ENCODE measurements at places on chromosomes 3 and 15.
A peak's percentile ranks its signal among the peaks of the same experiment; 100 is the strongest.

GRCh38 chr3:162780313-162780712 lies 1283.7 kb downstream of the OTOL1 start:
- no peak for DNase-seq

DNA sequence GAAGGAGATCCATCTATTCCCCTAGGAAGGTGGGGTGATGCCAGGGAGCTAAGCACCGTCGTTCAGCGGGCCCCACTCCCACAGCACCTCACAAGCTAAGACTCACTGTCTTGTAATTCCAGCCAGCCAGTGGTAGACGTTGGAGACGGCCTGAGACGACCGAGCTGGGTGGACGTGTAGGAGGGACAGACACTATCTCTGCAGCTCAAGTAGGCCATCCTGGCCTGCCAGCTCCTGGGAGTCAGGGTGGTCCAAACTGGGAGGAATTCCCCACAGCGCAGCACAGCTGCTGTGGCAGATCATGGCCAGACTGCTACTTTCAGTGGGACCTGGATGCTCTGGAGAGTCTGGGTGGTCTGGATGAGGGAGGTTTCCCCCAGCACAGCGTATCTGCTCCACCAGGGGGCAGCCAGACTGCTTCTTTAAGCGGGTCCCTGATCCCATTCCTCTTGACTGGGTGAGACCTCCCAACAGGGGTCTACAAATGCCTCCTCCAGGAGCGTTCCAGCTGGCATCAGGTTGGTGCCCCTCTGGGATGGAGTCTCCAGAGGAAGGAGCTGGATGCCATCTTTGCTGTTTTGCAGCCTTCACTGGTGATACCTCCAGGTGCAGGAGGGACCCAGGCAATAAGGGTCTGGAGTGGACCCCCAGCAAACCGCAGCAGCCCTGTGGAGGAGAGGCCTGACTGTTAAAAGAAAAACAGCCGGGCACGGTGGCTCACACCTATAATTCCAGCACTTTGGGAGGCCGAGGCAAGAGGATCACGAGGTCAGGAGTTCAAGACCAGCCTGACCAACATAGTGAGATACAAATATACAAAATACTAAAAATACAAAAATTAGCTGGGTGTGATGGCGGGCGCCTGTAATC lies 27.6 kb downstream of the GNB5 start:
- DNase-seq: peak; percentile 75

- DNase-seq: no peak
These were observed 261.7 kb downstream of the PLOD2 start for GRCh38 chr3:145899241-145899640.

GRCh38 chr3:112143251-112143650 lies 10.2 kb upstream of the GCSAM start:
- no peak for DNase-seq

DNA sequence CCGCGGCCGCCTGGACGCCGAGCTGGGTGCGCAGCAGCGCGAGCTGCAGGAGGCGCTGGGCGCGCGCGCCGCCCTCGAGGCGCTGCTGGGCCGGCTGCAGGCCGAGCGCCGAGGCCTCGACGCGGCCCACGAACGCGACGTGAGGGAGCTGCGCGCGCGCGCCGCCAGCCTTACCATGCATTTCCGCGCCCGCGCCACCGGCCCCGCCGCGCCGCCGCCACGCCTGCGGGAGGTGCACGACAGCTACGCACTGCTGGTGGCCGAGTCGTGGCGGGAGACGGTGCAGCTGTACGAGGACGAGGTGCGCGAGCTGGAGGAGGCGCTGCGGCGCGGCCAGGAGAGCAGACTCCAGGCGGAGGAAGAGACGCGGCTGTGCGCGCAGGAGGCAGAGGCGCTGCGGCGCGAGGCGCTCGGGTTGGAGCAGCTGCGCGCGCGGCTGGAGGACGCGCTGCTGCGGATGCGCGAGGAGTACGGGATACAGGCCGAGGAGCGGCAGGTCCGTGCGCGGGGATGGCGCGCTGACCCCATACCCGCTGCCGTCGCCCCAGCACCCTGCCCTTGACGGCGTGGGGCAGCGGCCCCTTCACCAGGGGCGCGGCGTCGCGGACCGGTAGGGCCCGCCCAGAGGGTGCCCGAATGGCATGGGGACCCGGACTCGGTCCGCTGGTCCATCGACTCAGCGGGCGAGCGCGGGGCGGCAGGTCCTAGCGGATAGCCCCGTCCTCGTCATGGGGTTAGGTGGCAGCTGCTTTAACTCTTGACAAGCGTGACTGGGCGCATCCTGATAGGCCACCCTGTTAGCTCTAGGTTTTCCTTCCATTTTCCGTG lies 848 bp downstream of the SYNM start:
- DNase-seq: peak; percentile 78

DNA sequence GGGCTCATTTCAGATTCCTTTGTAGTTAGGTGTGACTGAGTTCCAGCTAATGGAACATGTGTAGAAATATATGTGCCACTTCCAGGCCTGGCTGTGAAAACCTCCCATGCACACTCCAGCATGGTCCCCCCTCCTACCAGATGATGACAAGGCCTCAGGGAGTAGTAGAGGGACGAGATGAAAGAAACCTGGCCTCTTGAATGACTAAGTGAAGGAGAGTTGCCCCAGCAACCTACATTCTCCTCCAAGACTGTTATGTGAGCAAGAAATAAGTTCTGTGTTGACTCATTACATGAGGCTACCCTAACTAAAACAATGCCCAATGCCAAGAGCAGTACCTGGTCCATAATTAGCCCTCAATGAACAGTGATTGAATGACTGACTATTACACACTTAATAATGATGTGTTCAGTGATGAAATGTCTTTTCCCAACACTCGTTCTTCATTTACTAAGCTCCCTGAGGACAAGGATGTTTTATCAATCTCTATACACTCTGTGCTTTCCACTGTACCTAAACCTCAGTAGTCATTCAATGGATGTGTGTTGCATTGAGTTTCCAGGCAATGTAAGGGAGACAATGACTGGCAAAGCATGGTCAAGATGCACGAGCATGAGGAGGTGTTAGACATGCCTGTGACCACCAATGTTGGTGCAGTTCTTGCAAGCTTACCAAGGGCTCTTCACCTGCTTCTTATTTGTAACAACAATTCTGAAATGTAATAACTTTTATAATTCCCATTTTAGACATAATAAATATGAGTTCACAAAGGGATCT lies 62.0 kb upstream of the BCL6 start:
- no peak for DNase-seq

GRCh38 chr3:192284443-192285072 lies 442.8 kb downstream of the FGF12 start:
- no peak for DNase-seq

DNA sequence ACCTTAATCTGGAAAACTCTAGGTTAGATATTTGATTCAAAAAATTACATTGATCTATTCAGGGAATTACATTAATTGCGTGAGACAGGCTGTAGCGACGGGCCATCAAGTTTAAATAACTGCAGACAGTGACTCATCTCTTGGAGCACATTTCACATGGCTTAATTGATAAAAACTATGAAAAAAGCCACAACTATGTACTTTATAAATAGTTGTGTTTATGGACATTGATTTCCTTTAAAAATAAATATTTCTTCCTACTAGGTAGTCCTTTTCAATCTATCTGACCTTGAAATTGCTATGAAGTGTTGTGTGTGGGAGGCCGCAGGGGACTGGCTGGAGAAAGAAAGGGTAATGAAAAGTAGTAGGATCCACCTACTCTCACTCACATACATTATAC lies 157.8 kb downstream of the IL1RAP start:
- no peak for DNase-seq

DNA sequence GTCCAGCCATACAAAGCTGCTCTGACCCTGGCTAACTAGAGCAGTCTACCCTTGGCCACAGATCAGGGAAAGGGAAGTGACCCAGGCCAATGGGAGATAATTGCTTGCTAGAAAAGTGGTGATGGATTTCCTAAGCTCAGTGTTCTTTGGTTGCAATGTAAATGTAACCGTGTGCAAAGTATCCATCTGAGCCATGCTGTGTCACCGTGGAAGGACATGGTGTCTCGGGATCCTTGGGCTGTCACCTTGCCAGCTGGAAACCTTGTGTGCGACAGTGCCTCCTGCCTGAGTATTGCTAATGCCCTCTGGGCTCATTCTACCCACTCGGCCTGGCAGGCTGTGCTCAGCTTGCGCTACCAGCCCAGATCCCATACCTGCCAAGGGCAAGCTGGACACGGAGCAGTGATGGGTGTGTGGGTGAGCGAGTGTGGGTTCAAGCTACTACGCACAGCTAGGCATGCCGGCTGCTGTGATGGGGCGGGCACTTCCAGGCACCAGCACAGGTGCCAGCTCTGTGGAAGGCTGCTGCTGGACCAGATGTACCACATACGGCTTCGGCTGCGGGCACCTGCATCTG lies 10.7 kb upstream of the SIAH2 start:
- DNase-seq: no peak

- DNase-seq: no peak
These were observed 111.5 kb upstream of the ETV5 start for GRCh38 chr3:186220365-186220764.

- DNase-seq: peak; percentile 47
These were observed 27.9 kb upstream of the SCN10A start for GRCh38 chr3:38843898-38844297.

DNA sequence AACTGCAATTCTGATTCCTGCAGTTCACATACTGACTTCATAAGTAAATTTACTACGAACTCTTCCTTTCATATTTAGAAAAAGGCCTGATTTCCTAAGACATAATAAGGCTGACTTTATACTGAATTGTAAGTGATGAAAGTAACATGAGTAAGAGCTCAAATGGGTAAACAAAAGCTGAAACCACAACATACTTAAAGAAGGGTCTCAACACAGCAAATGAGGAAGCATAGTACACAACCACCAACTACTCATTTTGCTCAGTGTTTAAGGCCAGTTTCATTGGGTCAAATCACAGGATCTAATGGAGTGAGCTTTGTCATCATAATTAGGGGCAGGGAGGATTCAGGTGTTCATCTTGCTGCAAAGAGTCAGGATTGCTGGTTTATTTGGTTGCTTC lies 81.4 kb downstream of the SETD2 start:
- no peak for DNase-seq

- DNase-seq: no peak
These were observed 110.6 kb downstream of the ABI3BP start for GRCh38 chr3:100882571-100882984.

DNA sequence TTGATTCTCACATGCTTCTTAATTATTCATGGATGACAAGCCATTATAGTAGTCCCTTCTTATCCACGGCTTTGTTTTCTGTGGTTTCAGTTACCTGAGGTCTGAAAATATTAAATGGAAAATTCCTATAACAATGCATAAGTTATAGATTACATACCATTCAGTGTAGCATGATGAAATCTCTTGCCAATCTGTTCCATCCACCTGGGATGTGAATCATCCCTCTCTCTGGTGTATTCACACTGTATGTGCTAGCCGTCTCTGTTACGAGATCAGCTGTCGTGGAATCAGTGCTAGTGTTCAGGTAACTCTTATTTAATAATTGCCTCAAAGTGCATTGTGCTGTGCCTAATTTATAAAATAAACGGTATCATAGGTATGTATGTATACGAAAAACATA lies 5.2 kb downstream of the WDR5B start:
- no peak for DNase-seq

GRCh38 chr3:70832089-70832833 lies 519.8 kb upstream of the MDFIC2 start:
- no peak for DNase-seq

DNA sequence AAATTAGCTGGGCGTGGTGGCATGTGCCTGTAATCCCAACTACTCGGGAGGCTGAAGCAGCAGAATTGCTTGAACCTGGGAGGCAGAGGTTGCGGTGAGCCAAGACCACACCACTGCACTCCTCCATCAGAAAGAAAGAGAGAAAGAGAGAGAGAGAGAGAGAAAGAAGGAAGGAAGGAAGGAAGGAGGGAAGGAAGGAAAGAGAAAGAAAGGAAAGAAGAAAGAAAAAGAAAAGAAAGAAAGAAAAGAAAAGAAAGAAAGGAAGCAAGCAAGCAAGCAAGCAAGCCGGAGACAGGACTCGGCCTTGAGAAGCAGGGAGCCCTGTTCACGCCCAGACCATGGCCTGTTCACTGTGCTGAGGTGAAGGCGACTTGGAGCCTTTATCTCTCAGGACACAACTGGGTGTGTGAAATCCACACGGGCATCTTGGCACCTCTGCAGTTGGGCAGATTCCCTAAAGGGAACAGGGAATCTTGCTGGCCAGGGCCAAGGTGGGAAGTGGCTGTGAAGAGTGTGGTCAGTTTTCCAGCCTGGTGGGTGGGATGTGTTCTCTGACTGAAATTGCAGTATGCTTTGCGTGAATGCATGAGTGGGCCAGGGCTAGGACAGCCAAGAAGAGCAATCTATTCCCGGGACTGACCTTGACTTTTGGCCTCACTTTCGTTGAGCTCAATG lies 90.3 kb downstream of the CORO2B start:
- no peak for DNase-seq

GRCh38 chr3:183158113-183158512 lies 4.4 kb downstream of the LAMP3 start:
- no peak for DNase-seq

DNA sequence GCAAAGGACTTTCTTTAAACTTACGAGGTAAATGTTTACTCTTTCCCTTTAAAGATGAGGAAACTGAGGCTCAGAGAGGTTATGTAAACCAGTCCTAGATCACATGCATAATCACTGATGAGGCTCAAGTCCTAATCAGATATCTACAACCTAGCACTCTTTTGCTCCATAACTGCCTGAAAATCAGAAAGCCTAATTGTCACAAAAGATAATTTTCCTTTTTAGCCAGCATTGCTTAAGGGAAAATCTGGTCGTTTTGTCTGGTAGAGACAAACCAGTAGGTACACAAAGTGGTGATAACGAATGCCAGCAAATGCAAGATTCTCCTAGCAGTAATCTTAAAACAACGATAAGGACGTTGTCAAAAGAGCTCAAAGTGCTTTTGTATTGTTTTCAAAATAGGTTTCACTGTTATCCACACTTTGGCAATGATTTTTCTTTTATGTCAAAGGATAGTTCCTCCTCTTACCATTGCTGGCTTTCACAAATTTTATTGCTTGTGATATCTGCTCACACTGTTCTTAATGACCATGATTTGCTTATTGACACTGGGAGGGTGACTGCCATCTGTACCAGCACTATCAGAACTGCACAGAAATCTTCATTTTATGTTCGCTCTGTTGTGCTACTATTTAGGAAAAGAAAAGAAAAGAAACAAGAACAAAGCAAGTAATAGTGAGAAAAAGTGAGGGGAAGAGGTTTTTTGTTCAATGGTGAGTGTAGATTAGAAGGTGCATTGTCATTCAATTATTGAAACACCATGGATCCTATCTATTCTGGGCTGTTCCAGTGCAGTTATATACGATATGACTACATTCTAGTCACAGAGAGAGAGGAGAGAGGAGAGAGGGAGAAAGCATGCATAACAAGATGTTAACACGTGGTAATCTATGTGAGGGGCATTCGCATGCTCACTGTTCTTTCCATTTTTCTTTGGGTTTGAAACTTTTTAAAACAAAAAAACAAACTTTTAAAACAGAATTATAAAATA lies 13.7 kb downstream of the IQCH start:
- DNase-seq: no peak

- no peak for DNase-seq
These were observed 108.9 kb upstream of the KLF13 start for GRCh38 chr15:31217566-31218270.

DNA sequence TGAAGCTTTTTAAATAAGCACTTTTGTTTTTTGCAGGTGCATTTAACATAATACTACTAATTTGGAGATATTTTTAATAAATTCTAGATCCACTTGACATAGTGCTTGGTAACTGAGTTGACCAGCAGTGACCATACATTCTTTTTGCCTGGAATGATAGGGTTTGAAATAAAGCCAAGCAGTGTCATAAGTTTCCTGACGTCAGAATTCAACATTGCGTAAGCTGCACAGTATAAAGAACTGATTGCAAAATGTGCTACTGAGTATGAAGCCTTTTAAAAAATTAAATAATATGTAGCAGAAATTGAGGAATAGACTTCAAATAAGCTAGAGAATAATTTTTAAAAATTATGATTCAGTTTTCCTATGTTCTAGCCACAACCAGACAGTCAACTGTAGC lies 454.6 kb upstream of the ARPP21 start:
- DNase-seq: no peak

Data from NCI-H82 (cell line).